Activated CD4-positive, alpha-beta memory T cell treated with anti-CD3 and anti-CD28 coated beads, Interleukin-2, amount 10 ng/mL, durations not matched to agents 7 days and 5 days (primary cell): ENCODE measurements at places on chromosomes 1 and 21. TPM values are rescaled to one million over a fixed set of nuclear protein-coding genes. Genes with fewer than 3 reads are reported as not detected.

GRCh38 chr1:234582186-234582585, 27.8 kb downstream of the IRF2BP2 start:
- H3K27me3 ChIP-seq = peaks cover 7% of the 10 kb centered on the region
- H3K4me3 ChIP-seq = no peak overlapping the region
- H3K36me3 ChIP-seq = no peaks in the 10 kb centered on the region
- H3K4me1 ChIP-seq = peaks cover 18% of the 10 kb centered on the region
- DNase-seq = no peak

The FOXO6 gene
- not detected for total RNA-seq

The PODN gene
- not detected for total RNA-seq

GRCh38 chr1:29117381-29117780, 6.3 kb downstream of the TMEM200B start:
- DNase-seq = no peak
- no peak overlapping the region for H3K4me3 ChIP-seq
- H3K27ac ChIP-seq = no peak overlapping the region
- H3K36me3 ChIP-seq = peaks cover 22% of the 10 kb centered on the region
- peaks cover 2% of the 10 kb centered on the region for H3K4me1 ChIP-seq
- H3K27me3 ChIP-seq = peaks cover 13% of the 10 kb centered on the region

The PFKL gene
- 218 TPM for total RNA-seq

DNA sequence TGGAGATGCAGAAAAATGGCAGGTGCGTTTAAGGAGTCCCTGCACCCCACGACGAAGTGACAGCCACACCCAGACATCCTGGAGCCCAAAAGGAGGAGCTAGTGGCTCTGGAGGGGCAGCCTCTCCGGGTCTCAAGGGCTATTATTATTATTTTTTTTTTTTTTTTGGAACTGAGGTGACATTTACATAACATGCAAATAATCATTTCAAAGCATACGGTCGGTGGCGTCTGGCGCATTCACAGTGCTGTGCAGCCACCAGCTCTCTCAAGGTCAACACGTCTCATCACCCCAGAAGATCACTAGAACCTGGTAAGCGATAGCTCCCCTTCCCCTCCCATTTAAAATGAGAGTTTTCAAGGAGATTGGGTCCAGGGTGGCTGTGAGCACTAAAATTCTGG, 67.5 kb upstream of the PDE9A start:
- no peak overlapping the region for H3K4me3 ChIP-seq
- no peaks in the 10 kb centered on the region for H3K27me3 ChIP-seq
- peaks cover 2% of the 10 kb centered on the region for H3K4me1 ChIP-seq
- H3K27ac ChIP-seq = no peak overlapping the region
- DNase-seq = no peak
- H3K36me3 ChIP-seq = no peaks in the 10 kb centered on the region

- no peaks in the 10 kb centered on the region for H3K27me3 ChIP-seq
- no peaks in the 10 kb centered on the region for H3K36me3 ChIP-seq
- H3K4me1 ChIP-seq = no peaks in the 10 kb centered on the region
- no peak overlapping the region for H3K4me3 ChIP-seq
Measured at GRCh38 chr1:85606414-85606800, 25.8 kb downstream of the CCN1 start.

GRCh38 chr1:41394959-41395956, 34.0 kb downstream of the FOXO6 start:
- no peaks in the 10 kb centered on the region for H3K36me3 ChIP-seq
- H3K27me3 ChIP-seq = peaks cover 24% of the 10 kb centered on the region
- no peak overlapping the region for H3K4me3 ChIP-seq
- DNase-seq = no peak
- H3K4me1 ChIP-seq = peaks cover 3% of the 10 kb centered on the region

GRCh38 chr1:245686006-245686405, 531.2 kb downstream of the KIF26B start:
- no peak for DNase-seq
- H3K27me3 ChIP-seq = no peaks in the 10 kb centered on the region
- no peaks in the 10 kb centered on the region for H3K36me3 ChIP-seq

- peaks cover 83% of the 10 kb centered on the region for H3K4me1 ChIP-seq
- peak overlapping the region; percentile 19 for H3K27ac ChIP-seq
- peak; percentile 66 for DNase-seq
- H3K27me3 ChIP-seq = no peaks in the 10 kb centered on the region
Measured at GRCh38 chr1:66282343-66282852, 251.6 kb upstream of the SGIP1 start.

The PTGS2 gene
- 0.18 TPM for total RNA-seq

The OR2T2 gene
- total RNA-seq = not detected

DNA sequence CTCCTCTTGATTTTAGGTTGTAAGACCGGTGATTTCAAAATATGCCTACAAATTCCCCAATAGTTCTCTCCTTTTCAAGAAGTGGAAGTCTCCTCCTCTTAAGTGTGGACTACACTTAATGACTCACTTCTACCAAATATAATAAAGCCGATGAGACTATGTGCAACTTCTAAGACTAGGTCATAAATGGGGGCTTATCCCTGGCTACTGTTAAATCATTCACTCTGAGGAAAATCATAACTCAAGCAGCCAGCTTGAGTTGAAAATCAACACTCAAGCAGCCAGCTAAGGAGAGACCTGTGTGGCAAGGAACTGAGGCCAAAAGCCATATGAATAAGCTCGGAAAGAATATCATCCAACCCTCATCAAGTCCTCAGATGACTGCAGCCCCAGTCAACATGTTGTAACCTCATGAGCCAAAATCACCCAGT, 49.6 kb upstream of the PSMG1 start:
- H3K36me3 ChIP-seq = peaks cover 67% of the 10 kb centered on the region
- H3K4me3 ChIP-seq = no peak overlapping the region
- peaks cover 2% of the 10 kb centered on the region for H3K4me1 ChIP-seq
- no peaks in the 10 kb centered on the region for H3K27me3 ChIP-seq
- H3K27ac ChIP-seq = no peak overlapping the region

The OR2AK2 gene
- total RNA-seq = not detected

- no peak overlapping the region for H3K4me3 ChIP-seq
- no peaks in the 10 kb centered on the region for H3K36me3 ChIP-seq
- H3K27me3 ChIP-seq = peaks cover 34% of the 10 kb centered on the region
- H3K27ac ChIP-seq = no peak overlapping the region
- peaks cover 4% of the 10 kb centered on the region for H3K4me1 ChIP-seq
Measured at GRCh38 chr1:201436393-201436792, 14.9 kb upstream of the TNNI1 start.

The EPHB2 gene
- not detected for total RNA-seq

- no peak for DNase-seq
- no peaks in the 10 kb centered on the region for H3K36me3 ChIP-seq
- H3K27me3 ChIP-seq = peaks cover 66% of the 10 kb centered on the region
Measured at GRCh38 chr1:119808491-119808890, 2.8 kb downstream of the REG4 start.

DNA sequence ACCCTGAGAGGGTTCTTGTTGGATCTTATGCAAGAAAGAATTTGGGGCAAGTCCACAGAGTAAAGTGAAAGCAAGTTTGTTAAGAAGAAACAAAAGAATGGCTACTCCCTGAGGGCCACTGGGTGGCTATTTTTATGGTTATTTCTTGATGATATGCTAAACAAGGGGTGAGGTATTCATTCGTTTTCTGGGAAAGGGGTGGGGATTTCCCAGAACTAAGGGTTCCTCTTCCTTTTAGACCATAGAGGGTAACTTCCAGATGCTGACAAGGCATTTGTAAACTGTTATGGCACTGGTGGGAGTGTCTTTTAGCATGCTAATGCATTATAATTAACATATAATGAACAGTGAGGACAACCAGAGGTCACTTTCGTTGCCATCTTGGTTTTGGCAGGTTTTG, 18.2 kb upstream of the IFI6 start:
- H3K4me1 ChIP-seq = peaks cover 18% of the 10 kb centered on the region
- H3K4me3 ChIP-seq = no peak overlapping the region
- DNase-seq = no peak
- H3K36me3 ChIP-seq = no peaks in the 10 kb centered on the region

The CFH gene
- total RNA-seq = 22.9 TPM

The CYP4A11 gene
- total RNA-seq = not detected

The SPRR1A gene
- not detected for total RNA-seq

The FNDC10 gene
- total RNA-seq = 2.7 TPM

The LAMC1 gene
- 0.53 TPM for total RNA-seq

The SMG5 gene
- 58.5 TPM for total RNA-seq

DNA sequence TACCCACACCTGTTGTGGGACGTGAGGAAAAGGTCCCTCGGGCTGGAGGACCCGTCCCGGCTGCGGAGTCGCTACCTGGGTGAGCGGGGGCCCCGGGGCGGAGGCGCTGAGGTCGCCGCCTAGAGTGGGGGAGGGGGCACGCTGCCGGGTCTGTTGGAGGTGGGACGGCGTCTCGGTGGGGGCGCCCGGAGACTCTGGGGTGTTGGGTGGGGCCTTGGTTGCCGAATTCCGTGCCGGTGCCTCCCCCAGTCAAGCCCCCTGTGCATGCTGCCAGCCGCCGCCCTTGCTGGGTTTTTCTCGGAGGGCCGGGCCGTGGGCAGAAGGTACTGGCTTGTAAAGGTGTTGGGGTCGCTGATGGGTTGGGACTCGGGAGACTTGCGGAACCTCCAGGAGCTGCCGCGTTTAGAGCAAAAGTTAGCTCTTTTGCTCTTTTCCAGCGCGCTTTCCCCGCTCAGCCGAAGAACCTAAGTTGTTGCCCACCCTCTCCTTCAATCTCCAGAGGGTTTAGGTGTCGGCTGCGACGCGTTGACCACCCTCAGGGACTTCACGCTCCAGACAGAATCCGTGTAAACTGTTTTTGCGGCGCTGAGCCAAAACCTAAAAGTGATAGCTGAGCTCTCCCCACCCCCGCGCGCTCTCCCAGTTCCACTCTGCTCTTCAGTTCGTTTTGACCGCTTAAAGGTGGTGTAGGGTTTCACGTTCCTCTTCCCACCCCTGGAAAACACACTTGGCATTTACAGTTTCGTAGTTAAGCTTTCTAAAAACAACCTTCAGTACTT, at the start of gene MPC2:
Gene MPC2 (minus strand): TSS at position 143 of the 779 bp plus-strand sequence. CDS start 1,231 bp downstream, outside the sequence.
- H3K4me1 ChIP-seq = peaks cover 32% of the 10 kb centered on the region
- DNase-seq = peak; percentile 50
- no peaks in the 10 kb centered on the region for H3K27me3 ChIP-seq
- peak within 1 kb of the TSS; percentile 88 for H3K4me3 ChIP-seq
- no peaks in the 10 kb centered on the region for H3K36me3 ChIP-seq

DNA sequence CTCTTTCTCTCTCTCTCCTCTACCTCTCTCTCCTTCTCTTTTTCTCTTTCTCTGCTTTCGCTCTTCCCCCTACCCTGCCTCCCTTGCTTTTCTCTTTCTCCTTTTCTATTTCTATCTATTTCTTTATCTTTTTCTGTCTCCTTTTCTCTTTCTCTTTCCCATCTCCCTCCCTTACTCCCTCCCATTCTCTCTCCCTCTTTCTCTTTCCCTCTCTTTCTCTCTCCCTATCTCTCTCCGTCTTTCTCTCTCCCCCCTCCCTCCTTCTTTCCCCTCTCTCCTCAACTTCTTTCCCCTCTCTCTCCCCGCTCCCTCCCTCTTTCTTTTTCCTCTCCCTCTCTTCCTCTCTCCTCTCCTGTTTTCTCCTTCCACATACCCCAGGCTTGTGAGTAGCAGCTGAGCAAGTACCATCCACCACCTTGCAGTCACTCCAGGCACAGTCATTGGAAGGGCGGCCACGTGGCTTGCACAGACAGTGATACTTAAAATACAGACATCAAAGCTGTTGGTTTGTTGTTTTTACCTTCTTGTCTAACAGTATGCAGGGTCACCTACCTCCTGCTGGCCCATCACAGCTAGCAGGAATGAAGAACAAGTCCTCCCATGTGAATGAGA, 209.1 kb upstream of the COA6 start:
- H3K4me3 ChIP-seq = no peak overlapping the region
- no peak overlapping the region for H3K27ac ChIP-seq
- no peak for DNase-seq
- peaks cover 2% of the 10 kb centered on the region for H3K36me3 ChIP-seq
- peaks cover 14% of the 10 kb centered on the region for H3K4me1 ChIP-seq
- H3K27me3 ChIP-seq = peaks cover 15% of the 10 kb centered on the region

DNA sequence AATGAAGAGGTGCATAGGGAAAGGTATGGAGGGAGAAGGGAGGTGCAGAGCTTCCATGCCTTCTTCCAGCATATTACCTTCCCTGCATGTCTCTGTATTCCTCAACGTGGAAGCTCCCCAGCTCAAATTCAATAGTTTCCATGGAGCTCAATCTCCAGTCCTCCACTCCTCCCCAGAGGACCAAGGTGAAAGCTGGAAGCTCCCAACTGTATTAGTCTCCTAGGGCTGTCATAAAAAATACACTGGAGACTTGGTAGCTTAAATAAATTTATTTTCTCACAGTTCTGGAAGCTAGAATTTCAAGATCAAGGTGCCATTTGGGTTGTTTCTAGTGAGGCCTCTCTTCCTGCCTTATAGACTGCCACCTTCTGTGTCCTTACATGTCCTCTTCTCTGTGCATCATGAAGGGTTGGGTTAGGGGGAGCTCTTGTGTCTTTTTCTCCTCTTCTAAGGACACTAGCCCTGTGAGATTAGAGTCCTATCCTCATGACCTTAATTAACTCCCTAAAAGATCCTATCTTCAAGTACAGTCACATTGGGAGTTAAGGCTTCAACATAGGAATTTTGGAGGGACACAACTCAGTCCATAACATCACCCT, 21.9 kb upstream of the RABGGTB start:
- no peak for DNase-seq
- no peaks in the 10 kb centered on the region for H3K27me3 ChIP-seq

GRCh38 chr1:39927538-39927937, 25.8 kb upstream of the MYCL start:
- no peak for DNase-seq
- no peaks in the 10 kb centered on the region for H3K36me3 ChIP-seq
- H3K27ac ChIP-seq = no peak overlapping the region
- H3K4me1 ChIP-seq = no peaks in the 10 kb centered on the region
- peaks cover 1% of the 10 kb centered on the region for H3K27me3 ChIP-seq

The MAB21L3 gene
- total RNA-seq = not detected
